ENCODE measurements at places on chromosomes 13 and 19.

GRCh38 chr13:32783067-32783466 lies 196.8 kb downstream of the PDS5B start:
- no peak for DNase-seq

- DNase-seq = peak; percentile 68
These were observed 3.0 kb downstream of the IRF2BP1 start for GRCh38 chr19:45882652-45883585.

DNA sequence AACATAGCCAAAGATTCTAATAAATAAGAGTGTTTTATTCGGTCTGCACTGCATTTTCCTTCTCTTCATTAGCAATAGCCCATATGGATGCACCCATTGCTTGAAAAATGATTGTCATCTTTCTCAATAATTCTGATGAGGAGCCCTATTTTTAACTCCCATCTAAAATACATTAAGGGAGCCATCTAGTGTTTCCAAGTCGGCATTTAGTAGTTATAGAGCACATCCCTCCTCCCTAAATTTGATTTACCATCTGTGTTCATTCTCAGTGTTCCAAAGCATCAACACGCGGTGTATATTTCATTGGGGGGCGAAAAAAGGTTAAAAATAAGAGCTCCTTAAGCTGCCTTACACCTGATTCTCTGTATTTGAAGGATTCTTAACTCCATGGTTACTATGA lies 119.2 kb upstream of the IPO5 start:
- DNase-seq = no peak

DNA sequence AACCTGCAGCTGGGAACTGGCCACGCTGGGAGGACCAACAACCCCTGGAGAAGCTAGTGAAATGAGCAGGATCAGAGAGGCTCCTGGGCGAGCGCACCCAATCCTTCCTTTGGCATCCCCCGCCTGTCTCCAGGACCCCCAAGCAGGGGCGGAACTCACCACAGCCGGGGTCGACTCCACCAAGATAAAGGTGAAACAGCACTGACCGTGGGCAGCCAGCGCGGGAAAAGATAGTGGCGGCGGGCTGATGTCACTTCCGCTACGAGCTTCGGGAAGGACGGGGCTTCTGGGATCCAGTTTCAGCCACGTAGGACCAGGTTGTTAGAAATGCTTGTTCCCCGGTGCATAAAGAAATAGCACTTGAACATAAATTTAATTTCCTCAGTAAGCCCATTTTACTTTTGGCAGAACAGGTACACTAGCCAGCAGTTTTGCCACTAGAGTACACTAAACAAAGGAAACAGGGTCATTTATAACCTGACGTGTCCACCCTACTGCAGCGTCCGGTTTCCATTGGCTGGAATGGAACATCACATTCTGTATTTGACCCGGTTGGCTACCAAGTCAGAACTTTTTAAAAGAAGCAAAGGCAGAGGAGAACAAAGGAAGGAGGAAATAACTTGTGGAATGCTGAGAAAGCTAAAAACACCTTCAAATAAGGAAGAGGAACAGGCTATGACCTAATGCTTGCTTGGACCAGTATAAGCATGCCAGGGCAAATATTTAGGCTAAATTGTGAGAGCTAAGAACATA lies 25.5 kb upstream of the ZNF562 start:
- no peak for DNase-seq

GRCh38 chr13:93867481-93867880 lies 612.0 kb downstream of the DCT start:
- DNase-seq = no peak

GRCh38 chr19:47582320-47582909 lies 9.5 kb upstream of the ZNF541 start:
- DNase-seq = no peak

DNA sequence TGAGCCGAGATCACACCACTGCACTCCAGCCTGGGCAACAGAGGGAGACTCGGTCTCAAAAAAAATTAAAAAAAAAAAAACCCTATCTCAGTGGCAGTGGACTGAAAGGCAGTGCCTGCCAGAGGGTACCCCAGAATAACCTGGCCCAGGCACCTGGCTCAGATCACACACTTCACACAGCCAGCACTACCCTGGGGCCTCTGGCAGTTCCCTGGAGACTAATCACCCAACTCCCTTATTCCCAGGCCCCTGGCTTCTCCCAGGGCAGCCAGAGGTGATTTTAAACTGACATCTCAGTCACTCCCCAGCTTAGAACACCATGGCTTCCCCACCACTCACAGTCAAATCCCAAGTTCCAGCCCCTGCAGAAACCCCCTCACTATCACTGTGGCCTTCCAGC lies 3.5 kb upstream of the SLC27A5 start:
- DNase-seq = no peak

All from stimulated activated CD8-positive, alpha-beta memory T cell treated with anti-CD3 and anti-CD28 coated beads, Interleukin-7, amount 100 ng/mL, for 1 hour (primary cell).